ENCODE measurements at places on chromosomes 13 and 19.

GRCh38 chr19:27748551-27749152, 1464.3 kb downstream of the UQCRFS1 start:
- no peak for DNase-seq
- H3K27ac ChIP-seq = no peak overlapping the region
- H3K27me3 ChIP-seq = no peaks in the 10 kb centered on the region
- H3K36me3 ChIP-seq = peaks cover 10% of the 10 kb centered on the region

GRCh38 chr19:29650772-29651387, 14.4 kb upstream of the PLEKHF1 start:
- no peak overlapping the region for H3K4me3 ChIP-seq
- DNase-seq = no peak
- H3K27ac ChIP-seq = no peak overlapping the region
- H3K36me3 ChIP-seq = no peaks in the 10 kb centered on the region
- peaks cover 24% of the 10 kb centered on the region for H3K27me3 ChIP-seq

DNA sequence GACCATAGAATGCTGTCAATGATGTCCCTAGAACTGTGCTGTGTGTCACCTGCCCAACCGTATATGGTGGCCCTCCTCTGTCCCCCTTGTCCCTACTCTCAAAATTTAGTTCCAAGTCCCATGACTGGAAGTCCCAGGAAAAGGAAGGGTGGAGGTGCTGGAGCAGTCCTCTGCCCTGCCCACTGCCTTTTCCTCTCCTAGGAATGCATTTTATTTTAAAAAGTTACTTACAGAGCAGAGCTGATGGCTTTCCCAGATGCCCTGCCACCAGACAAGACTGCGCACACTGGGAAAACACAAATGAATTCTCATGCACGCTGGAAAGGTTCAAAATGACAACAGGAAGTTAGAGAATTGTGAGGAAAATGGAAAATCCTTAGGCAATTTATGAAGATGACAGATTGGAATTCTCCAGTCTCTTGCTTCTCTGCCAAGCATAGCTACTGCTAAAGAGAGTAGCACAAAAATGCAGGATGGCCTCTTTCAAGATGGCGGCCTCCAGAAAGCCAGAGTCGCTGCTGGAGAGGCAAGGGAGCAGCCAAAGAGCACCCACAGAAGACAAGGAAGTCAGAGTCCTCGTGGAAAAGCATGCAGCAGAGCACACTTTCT, 117.1 kb upstream of the TSC22D1 start:
- H3K4me3 ChIP-seq = no peak overlapping the region
- no peaks in the 10 kb centered on the region for H3K36me3 ChIP-seq
- H3K27ac ChIP-seq = no peak overlapping the region
- no peak for DNase-seq
- H3K4me1 ChIP-seq = no peaks in the 10 kb centered on the region
- no peaks in the 10 kb centered on the region for H3K27me3 ChIP-seq

DNA sequence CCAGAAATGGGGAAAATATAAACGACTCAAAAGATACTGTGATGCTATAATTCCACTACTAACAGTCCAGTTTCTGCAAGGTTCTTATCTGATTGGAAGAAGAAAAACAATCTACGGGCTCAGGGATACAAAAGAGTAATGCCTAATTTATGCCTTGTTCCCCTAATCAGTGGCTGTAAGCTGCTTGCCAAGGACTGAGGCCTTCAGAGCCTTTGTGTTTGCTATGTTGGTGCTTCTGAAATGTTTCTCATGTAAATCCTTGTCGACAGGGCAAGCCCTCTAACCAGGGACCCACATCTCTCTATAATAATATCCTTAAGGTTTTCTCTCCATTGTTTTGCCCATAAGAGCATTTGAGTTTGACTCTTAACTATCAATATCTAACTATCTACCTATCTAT, 89.7 kb upstream of the CLDN10 start:
- no peaks in the 10 kb centered on the region for H3K27me3 ChIP-seq

- H3K4me3 ChIP-seq = peak overlapping the region; percentile 83
- peaks cover 12% of the 10 kb centered on the region for H3K4me1 ChIP-seq
- H3K36me3 ChIP-seq = no peaks in the 10 kb centered on the region
- H3K27ac ChIP-seq = peak overlapping the region; percentile 75
- peak; percentile 78 for DNase-seq
Observed at GRCh38 chr19:1942078-1942933, 1.3 kb downstream of the CSNK1G2 start.

DNA sequence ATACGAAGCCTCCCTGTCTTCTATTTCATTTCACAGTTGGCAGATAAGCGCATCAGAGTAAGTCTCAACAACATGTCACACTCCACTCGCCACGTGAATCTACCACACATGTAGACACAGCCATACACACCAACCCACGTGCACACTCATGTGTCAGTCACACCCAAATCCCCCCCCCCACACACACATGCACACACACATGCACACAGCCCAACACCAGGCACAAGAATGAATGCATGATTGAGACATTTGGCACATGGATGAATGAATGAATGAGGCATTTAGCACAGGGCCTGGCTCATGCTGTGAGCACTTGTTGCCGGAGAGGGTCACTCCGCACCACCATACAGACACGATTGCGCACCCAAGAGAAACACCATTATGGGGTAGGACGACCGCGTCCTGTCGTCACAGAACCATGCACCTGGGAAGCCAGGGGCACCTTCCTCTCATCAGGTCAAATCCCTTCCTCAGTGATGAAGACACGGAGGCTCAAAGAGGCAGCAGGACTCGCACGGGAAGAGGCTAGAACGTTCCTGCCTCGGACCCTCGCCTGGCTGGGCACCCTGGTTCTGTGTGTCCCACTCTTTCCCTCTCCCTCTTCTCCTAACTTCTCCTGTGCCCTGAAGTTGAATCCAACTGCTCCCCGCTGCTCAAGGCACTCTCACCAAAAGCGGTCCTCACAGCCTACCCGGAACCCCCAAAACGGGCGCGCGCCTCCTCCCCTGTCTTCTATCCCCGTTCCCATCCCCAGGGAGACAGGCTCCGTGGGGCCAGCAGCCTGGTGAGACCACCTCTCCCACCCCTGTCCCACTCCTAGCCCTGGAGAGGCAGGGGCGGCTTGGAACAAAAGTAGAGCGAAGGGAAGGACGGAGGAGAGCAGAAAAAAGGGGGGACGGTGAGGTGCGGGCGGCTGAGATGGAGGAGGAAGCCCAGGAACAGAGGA, 1.3 kb downstream of the MEIS3 start:
- no peak overlapping the region for H3K27ac ChIP-seq
- H3K27me3 ChIP-seq = peaks cover 71% of the 10 kb centered on the region
- no peak for DNase-seq
- H3K4me1 ChIP-seq = peaks cover 32% of the 10 kb centered on the region
- no peaks in the 10 kb centered on the region for H3K36me3 ChIP-seq

GRCh38 chr19:35782589-35782988, 7.2 kb downstream of the ARHGAP33 start:
- no peaks in the 10 kb centered on the region for H3K4me1 ChIP-seq
- no peak overlapping the region for H3K4me3 ChIP-seq
- H3K36me3 ChIP-seq = no peaks in the 10 kb centered on the region
- no peaks in the 10 kb centered on the region for H3K27me3 ChIP-seq
- no peak for DNase-seq

DNA sequence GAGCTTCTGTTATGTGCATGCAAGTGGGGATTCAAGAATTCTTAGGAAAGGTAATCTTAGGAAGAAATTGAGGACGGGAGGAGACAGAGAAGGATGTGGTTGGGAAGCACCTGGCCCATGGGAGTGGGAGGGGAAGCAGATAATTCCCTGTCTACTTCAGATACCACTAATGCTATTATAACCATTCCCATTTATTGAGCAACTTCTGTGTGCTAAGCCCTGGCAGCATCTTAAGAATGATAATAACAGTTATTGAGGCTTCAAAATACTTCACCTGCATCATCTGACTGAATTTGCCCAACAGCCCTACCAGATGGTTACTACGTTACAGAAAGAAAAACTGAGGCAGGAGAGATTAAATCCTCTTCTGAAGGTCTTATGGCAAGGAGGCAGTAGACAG, 1.4 kb downstream of the EPS8L1 start:
- H3K27ac ChIP-seq = peak overlapping the region; percentile 39
- DNase-seq = no peak
- H3K27me3 ChIP-seq = no peaks in the 10 kb centered on the region
- no peaks in the 10 kb centered on the region for H3K36me3 ChIP-seq

GRCh38 chr19:3479177-3479833, 1.0 kb downstream of the SMIM24 start:
- no peak overlapping the region for H3K4me3 ChIP-seq
- no peaks in the 10 kb centered on the region for H3K27me3 ChIP-seq
- H3K36me3 ChIP-seq = no peaks in the 10 kb centered on the region

DNA sequence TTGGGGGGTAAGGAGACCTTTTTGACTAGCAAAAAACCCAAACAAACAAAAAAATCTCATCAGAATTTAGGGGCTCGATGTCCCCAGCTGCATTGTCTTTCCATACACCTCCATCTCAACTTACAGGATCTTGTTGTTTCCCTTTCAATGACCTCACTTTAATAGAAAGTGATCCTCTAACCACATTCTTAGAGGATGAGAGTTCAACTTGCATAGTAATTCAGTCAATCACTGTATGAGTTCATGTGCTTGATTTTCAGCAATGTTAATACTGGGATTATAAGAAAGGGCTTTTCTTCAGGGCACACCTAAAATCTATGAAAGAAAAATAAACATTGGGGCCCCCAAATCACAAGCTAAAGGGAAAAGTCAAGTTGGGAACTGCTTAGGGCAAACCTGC, 1512.0 kb downstream of the SLITRK1 start:
- H3K27me3 ChIP-seq = no peaks in the 10 kb centered on the region
- H3K36me3 ChIP-seq = no peaks in the 10 kb centered on the region
- DNase-seq = no peak
- no peak overlapping the region for H3K4me3 ChIP-seq

DNA sequence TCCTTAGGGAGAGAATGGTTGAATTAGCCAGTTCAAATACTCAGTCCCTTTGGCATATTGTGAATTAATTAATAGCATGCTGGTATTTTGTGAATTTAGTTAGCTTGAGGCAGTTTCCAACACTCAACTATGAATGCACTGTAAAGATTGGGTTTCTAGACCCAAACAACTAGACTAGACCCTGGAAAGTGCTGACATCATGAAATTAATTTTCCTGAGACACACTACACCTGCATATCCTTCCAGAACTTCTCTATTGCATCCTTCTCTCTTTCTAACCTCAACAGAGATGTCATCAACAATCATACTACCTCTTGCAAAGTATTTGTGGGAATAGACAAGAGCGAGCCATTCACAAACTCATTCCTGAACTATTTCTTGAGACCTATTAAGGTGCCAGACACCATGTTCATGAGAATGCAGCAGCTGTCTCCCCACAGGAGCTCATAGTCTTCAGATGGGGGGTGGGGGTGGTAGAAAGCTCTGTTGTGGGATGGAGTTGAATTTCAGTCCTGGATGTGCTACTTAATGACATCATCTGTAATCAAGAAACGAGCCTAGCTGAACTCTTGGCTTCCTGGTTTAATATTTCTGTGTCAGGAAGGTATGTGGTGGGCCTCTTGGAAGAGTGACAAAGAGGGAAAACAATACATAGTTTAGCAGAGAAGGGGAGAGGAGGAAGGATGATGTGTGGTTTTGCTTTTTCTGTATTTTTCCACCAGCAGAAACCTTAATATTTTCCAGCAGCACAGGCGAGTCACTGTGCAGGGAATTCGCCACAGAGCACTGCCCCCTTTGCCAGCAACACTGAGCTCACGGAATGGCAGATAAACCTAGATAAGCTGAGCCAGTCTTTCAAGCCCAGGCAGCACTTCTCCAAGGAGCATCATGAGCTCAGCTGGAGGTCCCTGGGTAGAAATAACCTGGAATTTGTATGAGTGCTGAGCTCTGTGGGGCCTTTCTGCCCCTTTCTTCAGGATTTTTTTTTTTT, 53.1 kb upstream of the CYSLTR2 start:
- no peak overlapping the region for H3K27ac ChIP-seq
- H3K4me1 ChIP-seq = no peaks in the 10 kb centered on the region
- no peak for DNase-seq

DNA sequence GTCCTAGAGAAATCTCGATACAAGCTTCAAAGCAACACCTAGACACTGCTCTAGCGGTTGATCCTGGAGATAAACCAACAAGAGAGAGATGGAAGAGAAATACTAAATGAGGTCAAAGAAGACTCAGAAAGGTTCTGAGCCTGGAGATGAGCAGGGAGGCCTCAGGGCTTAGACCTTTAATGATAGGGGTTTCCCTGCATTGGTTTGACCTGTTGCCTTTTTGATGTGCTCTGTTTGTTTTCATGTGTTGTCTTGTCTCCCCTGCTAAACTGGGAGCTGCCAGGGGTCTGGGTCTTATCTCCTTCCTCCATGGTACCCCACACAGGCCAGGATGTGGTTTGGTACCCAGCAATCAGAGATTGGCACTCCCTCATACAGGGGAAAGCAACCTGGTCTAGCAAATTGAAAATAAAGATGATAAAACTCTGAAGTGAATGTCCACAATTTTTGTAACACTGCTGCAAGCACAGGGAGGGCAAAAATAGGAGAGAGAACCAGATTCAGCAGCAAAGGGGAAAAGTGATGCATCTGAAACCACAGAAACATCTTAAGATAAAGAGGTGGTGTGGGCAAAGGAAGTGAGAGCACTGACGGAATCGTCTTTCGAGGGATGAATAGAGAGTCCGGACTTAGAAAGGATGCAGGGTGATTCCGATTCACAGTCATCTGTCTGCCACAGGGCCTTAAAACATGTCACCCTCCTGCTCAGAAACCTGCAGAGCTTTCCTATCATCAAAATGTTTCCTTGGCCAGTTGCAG, 3.5 kb downstream of the FFAR2 start:
- H3K4me1 ChIP-seq = no peaks in the 10 kb centered on the region
- no peaks in the 10 kb centered on the region for H3K36me3 ChIP-seq
- no peak overlapping the region for H3K27ac ChIP-seq
- H3K27me3 ChIP-seq = peaks cover 72% of the 10 kb centered on the region
- H3K4me3 ChIP-seq = no peak overlapping the region

- peaks cover 12% of the 10 kb centered on the region for H3K4me1 ChIP-seq
- H3K27ac ChIP-seq = no peak overlapping the region
- no peak for DNase-seq
Observed at GRCh38 chr13:52160506-52160905, 1.1 kb upstream of the NEK3 start.

DNA sequence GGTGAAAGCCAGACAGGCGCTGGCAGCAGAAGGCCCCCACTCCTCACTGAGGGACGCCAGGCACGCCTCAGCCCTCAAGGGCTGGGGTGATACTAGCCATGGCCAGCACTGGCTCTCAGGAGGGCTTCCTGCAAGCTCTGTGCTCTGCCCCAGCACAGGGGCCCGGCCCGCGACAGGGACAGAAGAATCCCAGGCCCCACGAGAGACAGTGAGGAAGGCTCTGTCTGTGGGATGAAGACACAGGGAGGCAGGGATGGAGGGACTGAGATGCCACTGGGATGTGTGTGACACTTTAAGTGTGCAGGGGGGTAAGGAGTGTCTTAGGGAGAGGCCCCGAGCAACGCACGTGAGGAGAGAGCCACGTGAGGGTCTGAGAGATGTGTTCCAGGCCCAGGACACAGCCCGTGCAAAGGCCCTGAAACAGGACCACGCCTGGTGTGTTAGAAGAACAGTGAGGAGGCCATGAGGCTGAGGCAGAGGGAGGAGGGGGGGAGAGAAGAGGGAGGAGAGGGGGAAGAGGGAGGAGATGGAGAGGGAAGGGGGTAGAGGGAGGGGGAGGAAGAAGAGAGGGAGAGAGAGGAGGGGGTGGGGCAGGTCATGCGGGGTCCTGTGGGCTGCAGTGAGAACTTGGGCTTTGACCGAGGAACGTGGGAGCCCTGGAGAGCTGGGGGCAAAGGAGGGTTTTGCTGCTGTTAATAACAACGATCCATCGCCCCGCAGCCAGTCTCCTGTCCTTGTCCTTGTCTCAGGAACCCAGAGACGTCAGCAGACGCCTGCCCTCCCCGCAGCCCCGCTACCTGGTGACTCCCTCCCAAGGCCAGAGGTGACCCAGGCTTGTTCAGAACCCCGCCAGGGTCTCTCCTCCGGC, 7.2 kb downstream of the RPL36 start:
- no peak for DNase-seq
- H3K27me3 ChIP-seq = no peaks in the 10 kb centered on the region
- H3K27ac ChIP-seq = peak overlapping the region; percentile 54
- peaks cover 81% of the 10 kb centered on the region for H3K36me3 ChIP-seq

All from MCF 10A (cell line).